ENCODE measurements at places on chromosomes 12 and 14. TPM values are rescaled to one million over a fixed set of nuclear protein-coding genes. Genes with fewer than 3 reads are reported as not detected.

CYP46A1 gene
- not detected for total RNA-seq

GRCh38 chr14:99073431-99073830, 198.6 kb downstream of the BCL11B start:
- DNase-seq: no peak

RBP5 gene
- total RNA-seq: 0.42 TPM

DNA sequence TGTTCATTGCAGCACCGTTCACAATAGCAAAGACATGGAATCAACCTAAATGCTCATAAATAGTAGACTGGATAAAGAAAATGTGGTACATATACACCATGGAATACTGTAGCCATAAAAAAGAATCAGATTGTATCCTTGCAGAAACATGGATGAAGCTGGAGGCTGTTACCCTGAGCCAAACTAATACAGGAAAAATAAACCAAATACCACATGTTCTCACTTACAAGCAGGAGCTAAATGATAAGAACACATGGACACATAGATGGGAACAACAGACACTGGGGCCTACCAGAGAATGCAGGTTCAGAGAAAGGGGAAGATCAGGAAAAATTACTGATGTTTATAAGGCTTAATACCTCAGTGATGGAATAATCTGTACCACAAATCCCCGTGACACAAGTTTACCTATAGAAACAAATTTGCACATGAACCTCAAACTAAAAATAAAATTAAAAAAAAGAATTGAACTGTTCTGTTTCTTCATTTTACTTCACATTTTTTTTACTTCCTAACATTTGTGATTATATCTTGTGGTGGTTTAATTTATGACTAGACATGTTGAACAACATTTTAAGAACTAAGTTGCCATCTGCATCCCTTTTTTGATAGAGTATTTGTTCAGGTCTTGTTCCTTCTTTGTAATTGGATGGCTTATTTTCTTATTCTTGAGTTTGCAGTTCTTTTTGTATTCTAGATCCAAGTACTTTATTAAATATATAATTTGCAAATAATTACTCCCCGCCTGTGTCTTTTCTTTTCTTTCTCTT, 835.2 kb downstream of the FSCB start:
- DNase-seq: no peak

DNA sequence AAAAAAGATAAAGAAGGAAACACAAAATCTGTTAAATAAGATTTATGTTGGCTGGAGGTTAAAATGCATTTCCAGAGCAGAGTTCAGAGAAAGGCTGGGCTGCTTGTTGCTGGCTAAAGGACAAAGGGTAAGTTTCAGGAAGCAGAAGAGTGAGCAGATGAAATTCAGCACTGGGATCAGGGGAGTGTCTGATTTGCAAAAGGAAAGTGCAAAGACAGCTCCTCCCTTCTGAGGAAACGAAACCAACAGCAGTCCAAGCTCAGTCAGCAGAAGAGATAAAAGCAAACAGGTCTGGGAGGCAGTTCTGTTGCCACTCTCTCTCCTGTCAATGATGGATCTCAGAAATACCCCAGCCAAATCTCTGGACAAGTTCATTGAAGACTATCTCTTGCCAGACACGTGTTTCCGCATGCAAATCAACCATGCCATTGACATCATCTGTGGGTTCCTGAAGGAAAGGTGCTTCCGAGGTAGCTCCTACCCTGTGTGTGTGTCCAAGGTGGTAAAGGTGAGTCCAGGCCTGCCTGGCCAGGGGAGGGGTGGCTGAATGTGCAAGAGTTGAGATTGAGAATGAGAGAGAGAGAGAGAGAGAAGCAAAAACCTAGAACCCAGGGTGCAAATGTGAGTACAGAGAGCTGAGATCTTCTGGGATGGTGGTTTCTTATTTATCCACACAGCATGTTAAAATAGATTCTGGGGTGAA, at the start of gene OAS1:
Gene OAS1, plus strand, starts transcription at position 251 of the 703 bp plus-strand sequence. Its CDS starts 78 bp downstream, at position 329.
- DNase-seq: peak; percentile 74

DNA sequence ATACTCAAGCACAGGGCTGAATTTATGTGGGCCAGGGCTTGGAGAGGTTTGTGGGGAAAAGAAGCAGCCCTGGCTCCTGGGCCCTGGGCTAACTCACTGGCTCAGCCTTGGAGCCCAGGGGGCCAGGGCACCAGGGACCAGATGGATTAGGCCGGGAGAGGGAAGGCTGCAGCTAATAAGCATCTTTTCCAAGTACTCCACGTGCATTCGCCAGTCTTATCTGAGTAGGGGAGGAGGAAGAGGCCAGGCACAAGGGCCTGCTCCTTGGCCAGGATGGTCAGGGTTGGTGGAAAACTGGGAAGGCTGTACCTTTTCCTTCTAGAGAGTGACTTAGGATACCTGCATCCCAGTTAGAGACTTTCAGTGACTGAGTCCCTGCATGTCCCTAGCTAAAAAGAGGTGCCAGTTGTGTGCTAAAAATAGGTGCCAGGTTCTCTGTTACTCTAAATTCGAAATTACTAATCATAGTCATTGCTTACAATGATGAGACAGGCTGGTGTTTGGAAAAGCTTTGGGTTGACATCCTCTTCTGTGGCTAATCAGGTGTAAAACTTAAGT, 1.3 kb downstream of the GLRX5 start:
- no peak for DNase-seq

CDH24 gene
- total RNA-seq: 1.8 TPM

GRCh38 chr14:79630288-79630960, 580.9 kb downstream of the DIO2 start:
- no peak for DNase-seq

ATG2B gene
- total RNA-seq: 12.1 TPM

GRCh38 chr14:102882226-102882906, 40.1 kb upstream of the AMN start:
- no peak for DNase-seq

GALNT8 gene
- 0.76 TPM for total RNA-seq

PDE3A gene
- not detected for total RNA-seq

TBC1D30 gene
- total RNA-seq: 0.11 TPM

GRCh38 chr12:46402941-46403718, 30.6 kb upstream of the SLC38A2 start:
- DNase-seq: no peak

DNA sequence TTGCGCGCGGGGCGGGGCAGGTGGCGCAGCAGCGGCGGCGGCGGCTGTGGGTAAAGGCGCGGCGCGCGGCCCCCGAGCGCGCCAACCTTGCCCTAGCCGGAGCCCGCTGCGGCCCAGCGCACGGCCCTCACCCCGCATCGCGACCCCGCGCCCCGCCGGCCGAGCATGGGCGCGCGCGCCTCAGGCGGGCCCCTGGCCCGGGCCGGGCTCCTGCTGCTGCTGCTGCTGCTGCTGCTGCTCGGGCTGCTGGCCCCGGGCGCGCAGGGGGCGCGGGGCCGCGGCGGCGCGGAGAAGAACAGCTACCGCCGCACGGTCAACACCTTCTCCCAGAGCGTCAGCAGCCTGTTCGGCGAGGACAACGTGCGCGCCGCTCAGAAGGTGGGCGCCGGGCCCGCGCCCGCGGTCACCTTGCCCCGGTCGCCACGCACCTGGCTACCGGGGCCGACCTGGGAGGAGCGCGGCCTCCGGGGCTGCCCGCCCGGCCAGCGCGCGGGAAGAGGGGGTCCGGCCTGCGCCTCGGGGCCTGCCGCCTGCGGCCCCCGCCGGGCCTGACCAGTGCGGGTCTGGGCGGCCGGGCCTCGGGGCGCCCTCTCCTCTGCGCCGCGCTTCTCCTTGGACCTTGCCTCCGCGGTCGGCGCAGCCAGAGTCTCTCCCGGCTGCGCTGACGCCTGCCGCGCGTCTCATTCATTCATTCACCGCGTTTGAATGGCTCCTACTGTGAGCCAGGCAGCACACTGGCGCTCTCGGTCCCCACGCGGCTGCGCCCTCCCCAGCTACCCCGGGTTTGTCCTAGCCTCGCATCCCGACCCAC, at the start of gene BRI3BP:
Gene BRI3BP, plus strand, starts transcription at position 20 of the 811 bp plus-strand sequence. Its CDS starts 146 bp downstream, at position 166.
- DNase-seq: peak; percentile 43

DNA sequence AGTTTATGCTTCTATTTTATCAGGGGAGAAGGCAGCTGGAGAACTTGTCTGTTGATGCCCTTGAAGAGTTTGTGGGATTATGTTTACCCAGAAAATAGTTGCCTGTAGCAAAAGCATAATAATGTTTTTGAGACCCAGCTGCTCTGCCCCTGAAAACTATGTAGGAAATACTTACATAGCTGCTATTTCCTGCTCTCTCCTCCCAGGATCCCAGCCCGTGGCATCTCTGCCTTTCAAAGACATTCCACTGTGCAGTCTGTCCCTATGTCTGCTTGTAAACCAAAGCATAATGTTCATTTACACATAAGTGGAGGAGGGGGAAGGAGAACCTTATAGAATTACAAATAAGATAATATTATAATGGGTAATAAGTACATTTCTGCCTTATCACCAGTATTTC, 198.7 kb downstream of the SYT1 start:
- DNase-seq: no peak

Measured in activated CD8-positive, alpha-beta T cell treated with anti-CD3 and anti-CD28 coated beads, Interleukin-2, amount 10 ng/mL, durations not matched to agents 7 days and 5 days (primary cell).